Thoracic aorta (tissue), 2 donors: ENCODE measurements at places on chromosomes 3 and 15.
A peak's percentile ranks its signal among the peaks of the same experiment; 100 is the strongest.

DNA sequence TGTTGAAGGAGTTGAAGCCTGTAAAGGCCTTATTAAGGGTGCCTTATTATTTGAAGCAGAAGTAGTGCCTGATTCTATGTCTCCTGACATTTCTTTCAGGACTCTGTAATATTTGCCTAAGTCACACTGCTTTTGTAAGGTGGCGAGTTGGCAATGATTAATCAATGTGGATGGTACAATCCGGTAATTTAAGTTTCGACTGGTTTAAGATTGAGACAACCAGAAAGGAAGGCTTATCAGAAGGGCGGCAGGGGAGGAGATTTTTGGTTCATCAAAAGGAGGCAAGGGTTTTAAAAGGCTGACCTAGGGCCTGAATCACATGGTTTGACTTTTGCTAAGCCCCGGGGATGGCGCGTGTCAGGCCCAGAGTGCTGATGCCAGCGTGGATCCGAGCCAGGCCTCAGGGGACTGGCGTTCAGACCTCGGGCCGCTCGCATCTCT, 830 bp upstream of the RNF13 start:
- DNase-seq: no peak

GRCh38 chr3:83662381-83662960, 1296.3 kb upstream of the CADM2 start:
- DNase-seq: no peak

- DNase-seq: no peak
These were observed 59.0 kb downstream of the MTHFS start for GRCh38 chr15:79837846-79838245.

DNA sequence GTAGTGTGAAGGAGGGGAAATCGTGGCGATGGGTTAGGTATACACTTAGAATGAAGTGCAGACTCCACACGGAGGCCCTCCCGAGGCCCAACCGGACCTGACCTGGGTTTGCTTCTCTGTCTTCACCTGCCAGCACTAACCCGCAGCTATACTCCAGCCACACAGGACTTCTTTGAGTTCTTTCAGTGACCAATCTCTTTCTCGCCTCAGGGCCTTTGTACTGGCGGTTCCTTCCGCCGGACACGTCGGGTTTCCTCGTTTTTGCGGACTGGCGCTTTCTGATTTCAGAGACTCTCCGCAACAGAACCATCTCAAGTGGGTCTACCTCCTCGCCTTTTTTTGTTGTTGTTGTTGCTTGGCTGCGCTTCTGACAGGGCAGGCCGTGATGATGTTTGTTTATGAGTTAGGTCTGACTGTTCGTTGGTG, at the start of gene NEIL1:
TSS of gene NEIL1 (plus strand) at position 244 of the 426 bp plus-strand sequence. CDS start 1,867 bp downstream, outside the sequence.
- DNase-seq: no peak

DNA sequence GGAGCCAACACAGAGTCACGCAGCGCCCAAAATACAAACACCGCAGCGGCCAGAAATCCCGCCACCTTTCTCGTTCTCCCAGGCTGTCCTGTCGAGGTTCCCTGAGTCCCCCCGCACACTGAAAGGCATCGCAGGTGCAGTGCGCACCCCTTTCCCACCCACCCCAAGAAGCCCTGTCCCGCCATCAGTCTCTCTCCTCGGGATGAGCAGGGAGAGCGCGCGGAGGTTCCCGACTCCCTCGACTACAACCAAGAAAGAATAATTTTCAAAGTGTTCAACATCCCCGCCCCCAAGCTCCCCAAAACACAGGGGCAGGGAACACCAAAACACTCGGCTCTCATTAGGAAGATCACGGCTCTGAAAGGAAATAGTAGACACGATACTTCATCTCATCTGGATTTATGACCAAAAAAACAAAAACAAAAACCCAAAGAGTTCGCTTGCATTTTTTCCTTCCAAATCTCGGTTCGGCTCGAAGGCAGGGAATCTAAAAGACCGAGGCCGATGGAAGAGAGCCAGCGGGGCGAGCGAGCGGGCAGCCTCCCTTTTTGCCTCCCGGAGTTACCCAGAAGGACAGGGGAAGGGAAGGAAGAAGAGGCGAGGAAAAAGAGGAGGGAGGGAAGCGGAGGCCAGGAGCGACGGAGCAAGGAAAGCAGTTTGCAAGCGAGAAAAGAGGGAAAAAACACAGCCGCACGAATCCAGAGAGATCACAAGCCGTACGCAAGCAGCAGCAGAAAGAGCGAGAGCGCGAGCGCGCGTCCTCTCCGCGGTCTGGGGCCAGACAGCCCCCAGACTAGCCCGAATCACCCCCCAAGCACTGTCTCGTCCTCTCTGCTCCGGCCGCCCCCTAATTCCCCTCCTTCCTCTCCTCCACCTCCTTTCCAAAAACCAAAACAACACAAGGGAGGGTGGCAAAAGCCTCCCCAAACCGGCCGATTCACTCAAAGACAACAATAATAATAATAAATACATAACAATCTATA, 808 bp downstream of the BCL6 start:
- DNase-seq: no peak

DNA sequence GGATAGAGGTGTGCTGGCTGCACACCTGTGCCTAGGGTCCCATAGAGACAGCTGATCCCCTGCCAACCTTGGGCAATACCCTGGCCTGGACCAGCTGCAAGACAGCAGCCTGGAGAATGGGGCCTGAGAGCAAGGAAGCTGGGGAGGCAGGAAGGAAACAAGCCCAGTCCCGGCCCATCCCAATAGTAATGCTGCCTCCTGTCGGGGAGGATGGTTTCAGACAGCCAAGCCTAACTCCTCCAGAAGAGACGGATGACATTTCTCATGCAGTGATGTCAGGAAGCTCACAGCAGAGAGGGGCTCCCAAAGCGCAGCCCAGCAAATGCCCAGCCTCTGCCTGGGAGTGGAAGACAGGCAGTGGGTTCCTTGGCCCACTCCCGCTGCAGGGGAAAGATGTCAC, 408.8 kb downstream of the OCA2 start:
- no peak for DNase-seq

- no peak for DNase-seq
These were observed 51.9 kb downstream of the HOMER2 start for GRCh38 chr15:82900511-82901060.

- no peak for DNase-seq
These were observed 48.5 kb upstream of the DAZL start for GRCh38 chr3:16653712-16654111.

DNA sequence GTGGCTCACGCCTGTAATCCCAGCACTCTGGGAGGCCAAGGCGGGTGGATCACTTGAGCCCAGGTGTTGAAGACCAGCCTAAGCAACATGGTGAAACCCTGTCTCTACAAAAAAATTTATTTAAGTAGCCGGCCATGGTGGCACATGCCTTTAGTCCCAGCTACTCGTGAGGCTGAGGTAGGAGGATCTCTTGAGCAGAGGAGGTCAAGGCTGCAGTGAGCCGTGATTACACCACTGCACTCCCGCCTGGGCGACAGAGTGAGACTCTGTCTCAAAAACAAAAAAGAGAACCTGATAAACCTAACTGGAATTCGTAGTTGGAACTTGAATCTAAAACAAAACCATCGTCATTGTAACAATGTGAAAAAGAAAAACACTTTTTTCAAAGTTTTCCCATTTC, 57.1 kb downstream of the TCAIM start:
- no peak for DNase-seq

GRCh38 chr3:56248021-56248420, 220.2 kb downstream of the ERC2 start:
- no peak for DNase-seq

DNA sequence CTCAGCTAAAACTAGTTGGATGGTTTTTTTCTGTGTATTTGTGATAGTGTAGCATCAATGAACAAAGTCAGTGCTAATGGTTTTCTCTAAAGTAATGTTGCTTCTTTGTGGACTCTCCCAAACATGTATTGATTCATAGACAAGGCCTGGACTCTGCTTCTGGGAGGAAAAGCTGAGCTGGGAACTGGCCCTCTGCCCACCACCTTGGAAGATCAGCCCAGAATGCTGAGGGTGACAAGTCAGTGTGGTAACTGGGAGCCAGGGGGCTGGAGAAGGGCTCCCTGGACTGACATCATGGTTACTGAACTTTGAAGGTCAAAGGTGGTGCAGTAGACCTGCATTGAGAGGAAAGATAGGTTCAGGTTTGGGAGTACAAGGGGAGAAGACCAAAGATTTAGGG, 3.0 kb downstream of the ARHGAP31 start:
- no peak for DNase-seq

GRCh38 chr15:34993412-34993811, 5.3 kb upstream of the ZNF770 start:
- DNase-seq: no peak

DNA sequence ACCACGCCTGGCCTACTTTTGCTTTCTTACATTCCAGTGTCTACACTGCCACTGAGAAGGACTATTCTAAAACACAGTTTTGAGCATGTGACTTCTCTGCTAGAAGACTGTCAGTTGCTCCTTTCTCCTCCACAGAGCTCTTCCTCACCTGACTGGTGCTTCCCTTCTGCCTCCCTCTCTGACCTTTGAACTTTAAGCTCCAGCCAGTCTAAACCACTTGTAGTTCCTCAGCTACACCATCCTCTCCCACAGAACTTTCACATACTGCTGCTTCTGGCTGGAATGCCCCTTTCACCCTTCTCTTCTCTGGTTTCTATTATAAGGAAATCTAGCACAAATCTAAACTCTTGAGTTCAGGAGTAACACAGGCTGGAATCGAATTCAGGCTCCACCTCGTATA, 9.1 kb downstream of the NCEH1 start:
- no peak for DNase-seq

DNA sequence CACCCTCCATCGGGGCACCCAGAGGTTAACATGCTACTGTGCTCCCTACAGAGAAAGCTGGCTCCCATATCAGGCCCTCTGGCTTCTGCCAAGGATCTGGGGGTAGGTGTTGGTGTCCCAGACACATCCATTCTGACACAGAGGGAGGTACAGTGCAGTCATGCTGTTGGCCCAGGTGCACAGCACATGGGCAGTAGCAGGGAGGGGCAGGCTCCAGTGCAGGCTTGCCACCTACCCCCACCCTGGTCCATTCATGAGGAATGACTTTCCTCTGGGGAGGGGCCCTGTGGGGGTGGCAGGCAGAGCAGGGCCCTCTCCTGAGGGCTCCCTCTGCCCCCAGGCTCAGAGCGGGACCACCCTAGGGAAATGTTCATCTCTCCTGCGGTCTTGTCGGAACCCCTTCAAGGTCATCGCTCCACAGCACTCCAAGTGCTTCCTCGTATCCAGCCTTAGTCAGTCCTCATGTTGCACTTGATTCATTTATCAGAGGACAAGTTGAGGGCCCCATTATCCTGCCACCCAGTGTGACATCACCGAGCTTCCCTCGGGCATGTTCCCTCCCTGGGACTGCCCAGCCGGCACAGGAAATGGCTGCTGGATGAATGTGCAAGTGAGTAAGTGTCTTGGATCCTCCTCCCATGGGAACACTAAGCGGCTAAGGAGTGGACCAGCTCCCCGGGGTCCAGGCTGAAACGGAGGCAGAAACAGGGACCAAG, 10.0 kb downstream of the DUSP7 start:
- DNase-seq: peak; percentile 78

- DNase-seq: peak; percentile 15
These were observed 164.5 kb downstream of the XXYLT1 start for GRCh38 chr3:195106418-195106906.

GRCh38 chr3:128415200-128415772, 51.4 kb downstream of the DNAJB8 start:
- DNase-seq: no peak

GRCh38 chr3:143478115-143478693, 358.6 kb downstream of the CHST2 start:
- DNase-seq: no peak

DNA sequence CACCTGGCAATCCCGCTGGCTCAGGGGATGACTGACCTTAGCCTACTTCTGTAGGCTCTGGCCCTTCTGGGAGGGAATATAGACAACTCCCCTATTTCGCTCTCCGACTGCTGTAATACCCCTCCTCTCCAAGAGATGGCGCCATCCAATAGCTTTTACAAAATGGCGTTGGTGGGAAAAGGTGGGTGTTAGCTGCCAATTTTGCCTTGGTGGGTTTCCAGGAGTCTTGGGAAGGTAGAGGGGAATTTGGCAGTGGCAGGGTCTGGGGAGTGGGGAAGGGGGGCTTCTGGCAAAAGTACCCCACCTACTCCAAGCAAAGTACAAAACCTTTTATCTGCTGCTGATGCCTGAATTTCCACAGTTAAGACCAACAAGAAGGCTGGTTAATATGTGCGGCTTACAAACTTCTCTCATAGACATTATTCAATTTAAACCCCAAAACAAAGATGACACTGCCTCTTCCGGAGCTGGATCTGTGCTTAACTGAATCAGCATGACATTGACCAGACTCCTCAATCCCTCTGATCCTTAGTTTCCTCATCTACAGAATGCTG, 62.1 kb downstream of the RASGRF1 start:
- DNase-seq: no peak

- DNase-seq: no peak
These were observed 997 bp downstream of the FYCO1 start for GRCh38 chr3:45994419-45995235.

- DNase-seq: no peak
These were observed 236.1 kb downstream of the RORA start for GRCh38 chr15:60993008-60993407.

DNA sequence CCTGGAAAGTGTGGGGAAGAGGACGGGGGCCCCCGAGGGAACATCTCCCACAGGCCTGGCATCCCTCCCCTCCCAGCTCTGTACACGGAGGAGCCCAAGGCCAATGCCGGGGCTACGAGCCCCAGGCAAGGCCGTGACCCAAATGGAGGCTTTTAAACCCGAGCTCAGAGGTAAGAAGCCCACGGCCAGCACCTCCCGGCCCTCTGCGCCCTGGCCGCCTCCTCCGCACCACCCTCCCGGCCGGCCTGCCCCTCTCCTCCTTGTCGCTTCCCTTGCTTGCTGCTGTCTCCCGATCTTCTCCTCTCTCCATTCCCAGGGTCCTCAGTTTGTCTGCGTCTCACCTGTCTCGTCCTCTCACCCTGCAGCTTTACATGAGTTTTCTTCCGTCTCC, 1.3 kb downstream of the MUC4 start:
- no peak for DNase-seq
